CD8-positive, alpha-beta memory T cell (primary cell): ENCODE measurements at places on chromosomes 1 and 21. TPM values are rescaled to one million over a fixed set of nuclear protein-coding genes. Genes with fewer than 3 reads are reported as not detected.

GRCh38 chr1:111184663-111185062 lies 15.8 kb downstream of the DENND2D start:
- H3K27ac ChIP-seq = no peak overlapping the region
- no peaks in the 10 kb centered on the region for H3K27me3 ChIP-seq
- H3K4me1 ChIP-seq = peaks cover 45% of the 10 kb centered on the region
- no peak overlapping the region for H3K4me3 ChIP-seq
- H3K36me3 ChIP-seq = peaks cover 49% of the 10 kb centered on the region
- no peak for DNase-seq

- no peak overlapping the region for H3K27ac ChIP-seq
- H3K4me3 ChIP-seq = no peak overlapping the region
- peaks cover 48% of the 10 kb centered on the region for H3K4me1 ChIP-seq
- no peaks in the 10 kb centered on the region for H3K27me3 ChIP-seq
- no peaks in the 10 kb centered on the region for H3K36me3 ChIP-seq
- no peak for DNase-seq
These were observed 6.2 kb downstream of the ADSS2 start for GRCh38 chr1:244445320-244446181.

Gene TRAPPC10
- 50.0 TPM for total RNA-seq

- no peaks in the 10 kb centered on the region for H3K36me3 ChIP-seq
- peak within 1 kb of the TSS; percentile 80 for H3K27ac ChIP-seq
- peaks cover 20% of the 10 kb centered on the region for H3K4me1 ChIP-seq
- H3K4me3 ChIP-seq = peak within 1 kb of the TSS; percentile 80
- DNase-seq = no peak
These were observed at the start of gene AKT3 for GRCh38 chr1:243850202-243850451. Gene AKT3, minus strand, starts transcription at chr1:243850243. Its CDS starts 7,073 bp downstream, at chr1:243843170.

Gene ZNF695
- 0.44 TPM for total RNA-seq

DNA sequence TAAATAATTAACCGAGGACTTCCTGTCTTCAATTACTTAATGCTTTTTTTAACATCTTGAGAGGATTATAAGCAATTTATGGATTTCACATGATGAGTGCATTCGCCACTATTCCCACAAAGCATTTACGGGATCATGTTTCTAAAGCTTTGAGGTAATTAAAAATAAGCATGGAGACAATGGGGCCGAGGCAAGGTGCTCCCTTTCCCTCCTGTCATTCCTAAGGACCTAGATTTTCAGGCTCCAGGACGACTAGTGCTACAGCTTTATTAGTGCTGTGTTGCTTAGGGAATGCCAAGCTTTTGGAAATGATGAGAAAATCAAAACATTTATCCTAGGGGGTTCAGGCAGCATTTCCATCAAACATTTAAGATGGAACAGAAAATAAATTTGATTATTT lies 209.2 kb downstream of the KCTD3 start:
- no peak overlapping the region for H3K4me3 ChIP-seq
- H3K4me1 ChIP-seq = no peaks in the 10 kb centered on the region
- no peak for DNase-seq
- no peaks in the 10 kb centered on the region for H3K27me3 ChIP-seq
- no peak overlapping the region for H3K27ac ChIP-seq

DNA sequence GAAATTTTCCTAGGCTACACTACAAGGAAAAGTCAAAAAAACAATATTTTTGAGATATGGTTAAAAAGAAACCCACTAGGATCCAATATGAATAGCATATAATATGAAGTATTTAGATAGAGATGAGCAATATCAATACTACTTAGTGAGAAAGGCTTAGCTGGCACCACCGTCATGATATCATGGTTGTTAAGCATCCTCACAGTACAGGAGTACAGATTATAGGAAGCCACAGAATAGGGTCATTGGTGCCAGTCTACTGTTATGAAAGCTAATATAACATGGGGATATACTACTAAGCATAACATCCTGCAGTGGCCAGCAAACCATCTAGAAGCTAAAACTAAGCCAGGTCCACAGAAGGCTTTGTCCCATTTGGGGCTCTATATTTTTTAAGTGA lies 28.4 kb upstream of the NRIP1 start:
- H3K27me3 ChIP-seq = no peaks in the 10 kb centered on the region
- no peak overlapping the region for H3K27ac ChIP-seq
- no peaks in the 10 kb centered on the region for H3K36me3 ChIP-seq
- no peak overlapping the region for H3K4me3 ChIP-seq

Gene PHLDA3
- 22.7 TPM for total RNA-seq

Gene SDHB
- total RNA-seq = 150 TPM

DNA sequence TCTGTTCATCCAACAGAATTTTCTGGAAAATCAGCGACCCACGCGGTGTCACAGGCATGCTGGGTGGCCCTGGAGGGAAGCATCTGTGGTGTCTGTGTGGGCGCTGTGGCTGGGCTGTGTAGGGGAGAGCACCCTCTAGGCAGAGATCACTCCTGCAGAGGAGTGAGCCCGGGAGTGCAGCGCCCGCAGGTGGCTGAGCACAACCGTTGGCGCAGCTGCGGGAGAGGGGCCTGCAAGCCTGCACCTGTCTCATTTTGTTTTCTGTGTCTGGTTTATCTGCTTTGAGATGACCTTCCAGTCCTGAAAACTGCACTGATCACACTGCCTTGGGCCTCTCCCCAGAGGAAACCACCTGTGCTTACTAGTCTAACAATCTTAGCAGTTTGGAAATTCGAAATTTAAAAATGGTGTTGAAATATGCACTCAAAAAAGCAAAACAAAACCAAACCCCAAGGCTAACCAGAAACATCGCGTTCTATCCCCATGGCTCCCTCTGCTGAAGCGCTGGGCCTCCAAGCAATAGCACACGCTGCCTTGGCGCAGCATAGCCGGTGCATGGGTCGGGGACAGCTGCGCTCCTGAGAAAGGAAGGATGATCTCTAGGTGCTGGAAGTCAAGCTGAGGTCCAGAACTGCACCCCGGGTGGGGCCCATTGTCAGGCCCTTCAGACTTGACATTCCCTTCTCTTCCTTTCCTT lies 4.8 kb downstream of the FAM3B start:
- DNase-seq = no peak
- no peak overlapping the region for H3K27ac ChIP-seq

- no peak overlapping the region for H3K4me3 ChIP-seq
- no peaks in the 10 kb centered on the region for H3K27me3 ChIP-seq
- H3K27ac ChIP-seq = no peak overlapping the region
- no peaks in the 10 kb centered on the region for H3K4me1 ChIP-seq
These were observed 42.3 kb downstream of the KIF26B start for GRCh38 chr1:245197121-245197520.

GRCh38 chr1:154263465-154264332 lies 8.7 kb upstream of the HAX1 start:
- H3K27ac ChIP-seq = no peak overlapping the region
- no peaks in the 10 kb centered on the region for H3K27me3 ChIP-seq
- peaks cover 56% of the 10 kb centered on the region for H3K36me3 ChIP-seq
- no peak overlapping the region for H3K4me3 ChIP-seq

DNA sequence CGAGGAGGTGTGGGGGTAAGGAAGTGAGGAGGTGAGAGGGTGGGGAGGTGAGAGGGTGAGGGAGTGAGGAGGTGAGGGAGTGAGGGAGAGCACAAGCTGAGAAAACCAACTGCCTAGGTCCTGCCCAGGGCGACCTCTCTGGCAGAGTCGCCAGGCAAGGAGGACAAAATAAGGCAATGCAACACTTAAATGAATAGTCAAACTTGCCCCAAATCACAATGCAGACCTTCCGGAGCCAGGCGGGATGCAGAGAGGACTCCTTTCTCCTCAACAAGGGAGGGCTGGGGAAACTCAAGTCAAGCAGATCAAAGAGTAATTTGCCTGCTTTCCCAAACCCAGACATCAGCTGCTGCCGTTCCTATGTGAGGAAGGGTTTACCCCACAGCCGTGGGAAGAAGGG lies 86.0 kb downstream of the CCDC185 start:
- H3K36me3 ChIP-seq = no peaks in the 10 kb centered on the region
- H3K4me1 ChIP-seq = no peaks in the 10 kb centered on the region
- DNase-seq = no peak
- H3K4me3 ChIP-seq = no peak overlapping the region
- H3K27me3 ChIP-seq = peaks cover 8% of the 10 kb centered on the region

DNA sequence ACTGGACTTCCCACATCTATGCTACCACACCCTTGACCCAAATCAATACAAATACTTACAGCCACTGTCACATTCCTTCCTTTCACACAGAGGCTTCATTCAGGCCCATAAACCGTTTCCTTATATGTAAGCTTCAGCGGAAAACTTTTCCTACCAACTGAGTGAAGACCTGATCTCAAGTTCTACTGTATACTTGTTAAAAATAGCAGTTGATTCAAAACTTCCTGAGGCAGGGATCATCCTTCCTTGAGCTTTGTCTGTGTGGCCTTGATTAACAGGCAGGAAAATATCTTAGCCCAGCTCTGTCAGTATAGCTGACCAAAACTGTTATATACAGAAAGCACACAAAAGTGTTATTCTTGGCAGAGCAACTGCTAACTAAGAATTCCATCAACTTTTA lies 42.7 kb downstream of the DENND2C start:
- no peak overlapping the region for H3K27ac ChIP-seq
- no peak overlapping the region for H3K4me3 ChIP-seq
- H3K4me1 ChIP-seq = no peaks in the 10 kb centered on the region
- no peaks in the 10 kb centered on the region for H3K36me3 ChIP-seq

DNA sequence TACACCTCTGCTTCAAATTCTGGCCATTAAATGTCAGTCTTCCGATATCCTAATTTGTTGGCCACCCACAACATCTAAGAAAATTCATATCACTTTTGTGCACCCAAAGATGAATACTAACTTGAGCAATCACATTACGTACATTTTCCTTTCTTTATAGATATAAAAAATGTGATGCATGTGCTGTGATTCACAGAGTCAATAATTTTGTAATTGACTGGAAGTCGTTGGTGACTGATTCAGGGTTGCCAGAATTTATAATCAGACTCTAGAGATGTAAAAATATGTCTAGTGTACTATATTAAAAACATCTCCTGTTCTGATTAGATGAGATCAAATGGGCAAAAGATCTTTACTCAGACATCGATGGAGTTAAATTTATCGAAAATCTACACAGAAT lies 150.0 kb upstream of the KCTD3 start:
- no peak overlapping the region for H3K4me3 ChIP-seq
- DNase-seq = no peak
- H3K4me1 ChIP-seq = no peaks in the 10 kb centered on the region
- H3K36me3 ChIP-seq = no peaks in the 10 kb centered on the region

GRCh38 chr1:220124542-220124941 lies 30.6 kb downstream of the IARS2 start:
- H3K27me3 ChIP-seq = no peaks in the 10 kb centered on the region
- no peaks in the 10 kb centered on the region for H3K4me1 ChIP-seq
- H3K27ac ChIP-seq = no peak overlapping the region
- no peak for DNase-seq
- H3K4me3 ChIP-seq = no peak overlapping the region
- H3K36me3 ChIP-seq = peaks cover 11% of the 10 kb centered on the region

Gene ANKRD34A
- 8.7 TPM for total RNA-seq

DNA sequence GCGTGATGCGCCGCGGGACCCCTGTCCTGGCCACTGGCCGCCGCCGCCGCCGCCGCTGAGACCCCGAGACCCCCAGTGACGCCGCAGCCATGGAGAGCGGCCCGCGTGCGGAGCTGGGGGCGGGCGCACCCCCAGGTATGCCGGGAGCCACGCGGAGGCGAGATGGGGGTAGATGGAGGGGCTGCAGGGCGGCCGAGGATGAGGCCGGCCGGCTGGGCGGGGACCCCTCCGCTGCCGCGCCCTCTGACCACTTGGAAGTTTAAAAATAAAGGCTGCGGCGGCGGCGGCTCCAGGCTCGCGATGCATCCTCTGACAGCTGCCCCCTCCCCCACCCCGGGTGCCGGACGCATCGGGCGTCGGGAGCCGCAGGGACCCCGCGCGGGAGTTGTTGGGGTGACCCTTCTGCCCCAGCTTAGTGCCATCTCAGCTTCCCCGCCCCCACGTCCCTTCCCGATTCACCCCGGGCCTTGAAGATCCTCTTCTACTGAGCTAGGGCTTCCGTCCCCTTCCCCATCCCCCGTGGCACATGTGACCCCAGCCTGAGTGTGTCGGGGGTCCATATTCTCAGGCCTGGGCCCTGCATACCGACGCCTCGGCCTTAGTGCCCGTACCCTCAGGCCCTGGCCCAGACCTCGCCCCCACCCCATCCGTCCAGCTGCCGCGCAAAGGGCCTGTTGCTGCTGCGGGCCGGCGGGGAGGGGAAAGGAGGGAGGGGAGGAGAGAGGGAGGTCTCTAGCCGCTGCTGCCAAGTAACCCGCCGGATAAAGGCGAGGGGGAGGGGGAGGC lies 562 bp downstream of the MAP7D1 start:
- no peaks in the 10 kb centered on the region for H3K27me3 ChIP-seq
- peak overlapping the region; percentile 92 for H3K27ac ChIP-seq
- peak; percentile 43 for DNase-seq
- H3K4me1 ChIP-seq = peaks cover 75% of the 10 kb centered on the region

Gene ILDR2
- total RNA-seq = 4.4 TPM

- no peaks in the 10 kb centered on the region for H3K36me3 ChIP-seq
- peak overlapping the region; percentile 85 for H3K4me3 ChIP-seq
- H3K27me3 ChIP-seq = peaks cover 53% of the 10 kb centered on the region
- peak; percentile 49 for DNase-seq
These were observed 87.5 kb upstream of the RHOU start for GRCh38 chr1:228647523-228648444.

DNA sequence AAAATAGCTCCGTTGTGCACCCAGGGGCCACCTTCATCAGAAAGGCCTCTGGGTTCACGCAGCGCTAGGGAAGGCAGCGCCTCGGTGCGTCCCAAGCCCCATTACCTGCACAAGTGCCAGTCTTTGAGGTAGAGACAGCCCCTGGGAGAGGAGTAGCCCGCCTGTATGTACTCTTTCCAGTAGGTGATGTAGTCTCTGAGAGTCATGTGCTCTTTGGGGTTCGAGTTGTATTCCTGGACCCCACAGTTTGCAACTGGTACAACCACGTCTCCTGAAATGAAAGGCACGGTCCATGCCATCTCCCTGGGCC lies 601 bp downstream of the JMJD4 start:
- peak overlapping the region; percentile 47 for H3K4me3 ChIP-seq
- H3K27me3 ChIP-seq = no peaks in the 10 kb centered on the region
- peaks cover 33% of the 10 kb centered on the region for H3K4me1 ChIP-seq
- H3K27ac ChIP-seq = peak overlapping the region; percentile 51

DNA sequence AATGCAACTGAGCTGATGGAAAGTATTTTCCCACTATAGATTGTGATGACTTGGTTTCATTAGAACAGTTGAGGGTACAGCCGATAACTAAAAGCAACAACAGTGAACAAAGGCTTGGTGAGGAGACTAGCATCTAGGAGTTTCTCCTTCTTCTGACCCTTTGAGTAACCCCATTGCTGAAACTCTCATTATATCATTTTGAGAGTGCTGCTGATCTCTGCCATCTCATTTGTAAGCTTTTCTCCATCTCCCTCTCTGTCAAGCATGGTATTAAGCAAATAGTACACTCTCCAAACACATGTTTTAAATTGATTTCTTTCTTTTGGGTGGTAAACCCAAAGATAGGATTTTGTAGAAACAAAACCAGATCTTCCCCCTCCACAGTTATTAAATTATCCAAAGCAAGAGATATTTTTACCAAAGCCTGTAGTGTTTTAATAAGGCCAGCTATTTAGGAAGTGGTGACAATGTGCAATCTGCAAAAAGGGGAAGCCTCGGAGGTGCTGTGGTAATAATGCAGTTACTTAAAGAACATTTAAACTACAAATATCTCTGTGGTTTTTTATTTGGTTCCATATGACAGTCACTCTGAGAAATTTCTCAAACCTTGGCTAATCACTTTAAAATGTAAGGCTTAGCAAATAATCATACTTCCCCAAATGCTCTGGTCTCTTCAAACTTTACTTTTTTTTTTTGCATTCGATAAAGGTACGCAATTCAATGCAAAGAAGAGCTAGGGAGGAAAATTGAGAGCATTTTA lies 287.5 kb downstream of the HLX start:
- no peak for DNase-seq
- H3K4me3 ChIP-seq = no peak overlapping the region
- no peaks in the 10 kb centered on the region for H3K27me3 ChIP-seq
